NCI-H1930 (cell line): ENCODE measurements at places on chromosomes 1 and 21.

- no peak for DNase-seq
These were observed 15.9 kb downstream of the DAB1 start for GRCh38 chr1:57407928-57408327.

DNA sequence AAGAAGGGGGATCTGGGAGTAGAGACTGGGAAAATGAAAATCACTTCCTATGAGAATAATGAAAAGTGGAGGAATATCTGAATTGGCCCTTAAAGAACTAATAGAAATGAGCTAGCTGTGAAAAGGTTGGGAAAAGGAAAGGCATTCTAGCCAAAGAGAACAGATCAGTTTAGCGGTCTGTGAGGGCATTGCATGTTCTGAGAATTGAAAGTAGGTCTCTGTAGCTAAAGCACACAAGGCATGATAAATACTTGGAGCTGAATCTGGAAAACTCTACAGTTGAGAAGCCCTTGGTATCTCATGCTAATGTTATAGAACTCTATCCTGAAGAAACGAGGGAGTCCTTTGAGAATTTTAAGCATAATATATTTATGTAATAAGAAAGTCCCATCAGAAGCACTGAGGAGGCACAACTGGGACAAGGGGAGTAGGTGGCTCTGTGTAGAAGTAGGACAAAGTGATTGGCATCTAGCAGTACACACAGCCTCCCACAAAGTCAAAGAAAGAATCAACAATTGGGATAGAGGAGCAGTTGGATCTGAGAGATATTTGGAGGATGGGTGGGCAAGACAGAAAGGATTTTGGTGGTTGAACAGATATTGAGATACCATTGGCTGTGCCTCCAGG lies 78.7 kb downstream of the GREM2 start:
- no peak for DNase-seq

DNA sequence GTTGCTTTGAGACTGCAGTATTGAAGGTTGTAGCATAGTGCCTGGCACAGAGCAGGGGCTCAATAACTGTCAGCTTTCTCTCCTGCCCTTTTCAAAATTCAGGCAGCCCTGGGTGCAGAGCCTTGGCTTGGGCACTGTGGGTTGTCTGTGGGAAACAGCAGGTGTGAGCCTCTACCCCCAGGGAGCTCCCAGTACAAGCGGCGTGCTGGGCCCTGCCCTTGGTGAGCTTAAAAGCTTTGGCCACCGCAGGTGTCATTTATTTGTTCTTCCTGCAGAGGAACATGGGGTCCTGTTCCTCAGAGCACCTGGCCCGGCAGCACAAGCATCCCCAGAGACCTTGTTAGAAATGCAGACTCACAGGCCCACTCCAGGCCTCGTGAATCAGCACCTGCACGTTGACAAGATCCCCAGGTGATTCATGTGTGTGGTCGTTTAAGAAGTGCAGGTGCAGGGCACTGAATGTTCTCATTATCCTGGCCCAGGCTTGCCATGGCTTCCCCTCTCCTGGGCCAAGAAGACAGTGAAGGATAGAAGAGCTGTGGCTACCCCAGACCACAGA lies 29.9 kb upstream of the IGSF21 start:
- no peak for DNase-seq

- DNase-seq: no peak
These were observed 1271.8 kb downstream of the BRINP3 start for GRCh38 chr1:189205863-189206262.

DNA sequence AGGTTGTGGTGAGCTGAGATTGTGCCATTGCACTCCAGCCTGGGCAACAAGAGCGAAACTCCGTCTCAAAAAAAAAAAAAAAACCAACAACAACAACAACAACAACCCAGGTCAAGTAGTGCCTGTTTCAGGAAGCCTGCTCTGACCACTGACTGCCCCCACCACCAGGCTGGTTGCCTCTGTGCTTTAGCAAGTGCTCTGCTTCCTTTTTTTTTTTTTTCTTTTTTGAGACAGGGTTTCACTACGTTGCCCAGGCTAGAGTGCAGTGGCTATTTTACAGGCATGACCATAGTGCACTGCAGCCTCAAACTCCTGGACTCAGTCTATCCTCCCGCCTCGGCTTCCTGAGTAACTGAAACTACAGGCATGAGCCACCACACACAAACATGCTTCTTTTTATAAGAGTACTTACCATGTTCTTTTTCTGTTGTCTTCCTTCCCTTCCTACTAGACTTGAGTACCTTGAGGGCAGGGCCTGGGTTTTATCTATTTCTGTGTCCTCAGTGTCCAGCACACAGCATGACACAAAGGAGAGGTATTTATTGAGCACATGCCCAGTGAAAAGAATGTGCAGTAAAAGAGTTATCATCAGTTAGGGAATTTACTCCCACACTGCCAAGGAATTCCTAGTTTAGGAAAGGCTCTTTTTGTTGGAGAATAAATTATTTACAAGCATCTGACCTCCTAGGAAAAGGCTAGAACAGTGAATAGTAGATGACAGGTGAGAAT lies 9.9 kb upstream of the COA7 start:
- DNase-seq: no peak

DNA sequence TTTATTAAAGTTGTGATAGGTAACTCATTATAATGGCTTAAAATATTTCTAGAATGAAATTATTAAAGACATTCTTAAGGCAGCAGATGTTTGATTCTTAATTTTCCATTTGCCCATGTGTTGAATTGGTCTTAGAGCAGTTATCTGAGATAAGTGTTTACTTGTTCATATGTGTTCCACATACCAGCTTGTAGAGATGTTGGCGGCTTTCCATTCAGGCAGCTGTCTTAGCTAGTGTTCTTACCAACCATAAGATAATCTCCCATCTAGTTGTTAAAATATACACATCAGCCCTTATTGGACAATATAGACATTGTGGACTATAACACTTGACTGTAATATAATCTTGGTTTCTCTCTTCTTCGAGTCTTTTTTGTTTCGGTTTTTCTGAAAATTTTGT lies 1372.9 kb upstream of the ADGRL2 start:
- no peak for DNase-seq

- DNase-seq: no peak
These were observed 161.9 kb upstream of the GALNT2 start for GRCh38 chr1:229905031-229905545.

DNA sequence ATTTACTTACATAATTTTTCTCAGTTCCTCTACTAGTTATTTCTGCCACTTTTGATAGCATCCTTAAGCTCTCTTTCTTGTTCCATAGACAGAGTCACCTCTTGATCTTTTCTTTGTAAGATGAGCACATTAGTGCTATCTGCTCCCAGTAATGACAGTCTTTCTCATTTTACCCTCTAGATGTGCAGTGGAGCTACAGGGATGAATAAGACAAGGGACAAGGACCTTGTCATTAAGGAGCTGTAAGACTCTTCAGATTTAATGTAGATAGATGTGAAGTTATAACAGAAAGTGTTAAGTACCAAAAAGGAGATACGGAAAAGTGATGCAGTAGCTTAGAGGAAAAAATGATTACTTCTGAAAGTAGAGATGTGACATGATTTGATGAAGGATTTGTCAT lies 20.4 kb downstream of the SCP2 start:
- no peak for DNase-seq

GRCh38 chr1:51516649-51517158 lies 2.4 kb downstream of the EPS15 start:
- DNase-seq: no peak

GRCh38 chr1:231279081-231279480 lies 38.1 kb downstream of the GNPAT start:
- DNase-seq: no peak

DNA sequence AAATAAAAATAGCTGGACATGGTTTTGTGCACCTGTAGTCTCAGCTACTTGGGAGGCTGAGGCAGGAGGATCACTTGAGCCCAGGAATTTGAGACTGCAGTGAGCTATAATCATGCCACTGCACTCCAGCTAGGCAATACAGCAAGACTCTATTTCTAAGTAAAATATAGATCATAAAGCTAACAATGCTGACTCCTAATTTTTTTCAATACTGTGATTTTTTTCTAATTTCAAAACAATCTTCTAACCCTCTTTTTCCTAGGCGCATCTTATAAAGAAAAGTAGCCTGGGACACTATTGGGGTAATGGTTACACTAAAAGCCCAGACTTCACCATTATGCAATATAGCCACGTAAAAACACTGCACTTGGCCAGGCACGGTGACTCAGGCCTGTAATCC lies 81.3 kb downstream of the PTPN14 start:
- DNase-seq: no peak

DNA sequence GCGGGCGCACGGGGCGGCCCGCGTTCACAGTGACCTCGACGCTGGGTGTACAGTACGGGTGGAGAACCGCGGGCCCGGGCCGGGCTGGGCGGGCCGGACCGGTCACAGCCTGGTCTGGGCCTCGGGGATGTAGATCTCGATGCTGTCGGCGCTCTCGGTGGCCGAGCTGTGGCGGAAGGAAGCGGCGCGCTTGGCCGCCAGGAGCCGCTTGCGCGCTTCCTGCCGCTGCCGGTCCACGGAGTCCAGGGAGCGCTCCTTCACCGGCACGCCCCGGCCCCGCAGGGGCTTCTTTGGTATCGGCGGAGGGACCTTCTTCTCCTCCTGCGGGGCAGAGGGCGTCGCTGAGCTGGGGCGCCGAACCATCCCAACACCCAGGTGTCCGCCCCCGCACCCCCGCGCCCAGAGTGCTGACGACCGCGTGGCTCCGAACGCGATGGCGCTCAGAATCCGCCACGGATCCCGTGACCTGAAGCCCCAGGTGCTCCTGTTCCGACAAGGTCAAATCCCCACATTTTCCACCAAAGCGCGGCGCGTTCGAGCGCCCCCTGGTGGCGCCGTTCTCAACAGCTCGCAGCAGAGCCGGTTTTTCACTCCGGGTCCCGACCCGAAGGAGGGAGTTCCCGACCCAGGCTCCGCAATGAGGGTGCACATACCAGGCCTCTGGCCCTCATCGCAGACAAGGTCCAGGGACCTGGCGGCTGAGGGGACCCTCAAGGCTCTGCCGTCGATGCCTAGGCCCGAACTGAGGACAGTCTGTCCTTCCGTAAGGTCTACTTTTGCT lies 6.6 kb upstream of the SMIM12 start:
- DNase-seq: no peak

DNA sequence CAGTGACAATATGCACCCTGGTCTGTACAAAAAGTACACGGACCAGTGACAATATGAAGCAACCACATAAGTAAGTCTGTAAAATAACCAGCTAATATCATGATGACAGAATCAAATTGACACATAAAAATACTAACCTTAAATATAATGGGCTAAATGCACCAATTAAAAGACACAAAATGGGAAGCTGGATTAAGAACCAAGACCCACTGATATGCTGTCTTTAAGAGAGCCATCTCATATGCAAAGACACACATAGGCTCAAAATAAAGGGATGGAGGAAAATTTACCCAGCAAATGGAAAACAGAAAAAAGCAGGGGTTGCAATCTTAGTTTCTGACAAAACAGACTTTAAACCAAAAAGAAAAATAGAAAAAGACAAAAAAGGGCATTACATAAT lies 70.4 kb upstream of the VCAM1 start:
- DNase-seq: no peak

DNA sequence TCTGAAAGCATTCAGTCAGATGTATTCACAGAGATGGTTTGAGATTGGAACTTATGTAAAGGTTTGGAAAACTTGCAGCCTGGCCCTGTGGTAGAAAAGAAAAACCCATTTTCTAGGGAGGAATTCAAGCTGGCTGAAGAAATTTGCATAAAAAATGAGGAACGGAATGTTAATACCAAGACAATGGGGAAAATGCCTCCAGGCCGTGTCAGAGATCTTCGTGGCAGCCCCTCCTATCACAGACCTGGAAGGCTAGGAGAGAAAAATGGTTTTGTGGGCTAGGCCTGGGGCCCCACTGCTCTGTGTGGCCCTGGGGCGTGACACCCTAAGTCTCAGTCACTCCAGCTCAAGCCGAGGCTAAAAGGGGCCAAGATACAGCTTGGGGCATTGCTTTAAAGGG lies 26.7 kb downstream of the NME7 start:
- DNase-seq: no peak

DNA sequence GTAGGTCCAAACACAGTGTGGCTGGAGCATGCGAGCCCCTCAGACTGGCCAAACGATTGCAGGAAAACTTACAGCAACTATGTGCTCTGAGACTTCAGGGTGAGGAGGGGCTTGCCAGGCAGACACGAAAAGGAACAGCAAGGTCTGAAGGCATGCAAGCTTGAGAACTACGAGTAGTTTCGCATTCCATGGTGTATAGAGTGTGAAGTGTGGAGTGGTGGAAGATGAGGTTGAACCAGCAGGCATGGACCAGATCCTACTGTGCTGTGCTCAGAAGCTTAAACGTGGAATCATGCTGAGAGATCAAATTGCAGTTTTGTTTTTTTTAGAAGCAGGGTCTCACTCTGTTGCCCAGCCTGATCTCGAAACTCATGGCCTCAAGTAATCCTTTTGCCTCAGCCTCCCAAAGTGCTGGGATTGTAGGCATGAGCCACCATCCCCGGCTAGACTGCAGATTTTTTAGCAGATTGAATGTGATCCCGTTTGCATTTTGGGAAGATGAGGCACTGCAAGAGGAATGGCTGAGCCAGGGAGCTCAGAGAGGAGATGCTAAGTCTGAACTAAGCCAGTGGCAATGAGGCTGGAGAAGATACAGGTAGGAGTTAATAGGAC lies 5.1 kb upstream of the TFAP2E start:
- DNase-seq: no peak

DNA sequence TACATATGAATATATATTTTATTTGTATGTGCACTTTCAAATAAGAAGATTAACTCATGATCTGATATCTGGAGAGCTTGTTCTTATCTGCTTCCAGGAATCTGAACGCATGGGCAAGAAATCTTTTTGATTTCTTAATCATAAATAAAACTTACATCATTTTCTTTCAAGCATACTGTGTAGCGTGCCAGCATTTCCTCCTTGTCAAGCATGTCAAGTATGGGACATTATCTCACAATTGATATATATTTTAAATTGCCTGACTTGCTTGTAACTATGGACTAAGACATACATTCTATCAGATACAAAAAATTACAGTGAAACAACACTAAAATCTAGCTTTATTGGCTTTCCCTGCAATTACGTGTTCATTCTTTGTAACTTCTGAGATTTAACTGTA lies 1128.2 kb downstream of the PLA2G4A start:
- DNase-seq: no peak

DNA sequence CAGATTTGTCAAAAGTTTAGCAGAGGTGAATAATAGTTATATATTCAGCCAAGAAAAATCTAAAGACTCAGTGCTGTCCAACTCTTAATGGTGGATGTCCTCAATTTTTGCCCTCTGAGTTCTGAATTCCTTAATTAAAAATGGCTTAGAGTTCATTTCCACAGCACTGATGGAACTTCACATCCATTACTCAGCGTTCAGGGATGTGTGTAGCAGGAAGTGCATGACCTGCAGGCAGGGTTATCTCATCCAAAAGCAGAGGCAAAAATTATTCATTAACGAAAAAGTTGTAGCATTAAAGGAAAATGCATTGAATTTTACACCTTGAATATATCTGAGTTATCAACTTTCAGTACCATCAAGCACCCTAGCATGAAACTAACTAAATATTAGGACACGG lies 96.7 kb downstream of the ZP4 start:
- DNase-seq: no peak

GRCh38 chr1:210072896-210073504 lies 135.0 kb downstream of the SYT14 start:
- no peak for DNase-seq
